ENCODE measurements at places on chromosomes 4 and X. TPM values are rescaled to one million over a fixed set of nuclear protein-coding genes. Genes with fewer than 3 reads are reported as not detected.

- DNase-seq, result no peak
Measured at GRCh38 chrX:68684291-68684918, 36.9 kb downstream of the STARD8 start.

Gene CLNK
- total RNA-seq, result not detected

- DNase-seq, result no peak
Measured at GRCh38 chrX:14173873-14174272, 144.2 kb upstream of the GEMIN8 start.

- DNase-seq, result no peak
Measured at GRCh38 chrX:150225756-150226155, 137.4 kb upstream of the MAMLD1 start.

DNA sequence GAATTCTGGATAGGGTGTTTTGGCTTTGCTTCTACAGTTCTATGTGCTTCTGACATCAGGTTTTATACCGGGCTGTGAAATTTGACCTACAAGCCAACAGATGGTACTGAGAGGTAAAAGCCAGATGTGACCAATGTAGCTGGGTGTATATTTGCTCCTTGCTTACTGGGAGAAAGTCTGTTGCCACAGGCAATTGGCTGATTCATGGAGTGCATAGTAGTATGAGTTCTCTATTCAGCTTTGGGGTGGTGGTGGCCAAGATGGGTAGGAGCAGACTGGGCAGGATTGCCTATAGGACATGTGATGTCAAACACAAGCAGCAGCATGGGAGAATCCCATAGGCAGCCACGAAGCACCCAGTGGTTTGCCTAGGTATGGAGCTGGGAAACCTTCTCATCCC lies 1827.0 kb downstream of the C4orf33 start:
- DNase-seq, result no peak

- DNase-seq, result no peak
Measured at GRCh38 chr4:89373394-89373793, 65.8 kb upstream of the GPRIN3 start.

DNA sequence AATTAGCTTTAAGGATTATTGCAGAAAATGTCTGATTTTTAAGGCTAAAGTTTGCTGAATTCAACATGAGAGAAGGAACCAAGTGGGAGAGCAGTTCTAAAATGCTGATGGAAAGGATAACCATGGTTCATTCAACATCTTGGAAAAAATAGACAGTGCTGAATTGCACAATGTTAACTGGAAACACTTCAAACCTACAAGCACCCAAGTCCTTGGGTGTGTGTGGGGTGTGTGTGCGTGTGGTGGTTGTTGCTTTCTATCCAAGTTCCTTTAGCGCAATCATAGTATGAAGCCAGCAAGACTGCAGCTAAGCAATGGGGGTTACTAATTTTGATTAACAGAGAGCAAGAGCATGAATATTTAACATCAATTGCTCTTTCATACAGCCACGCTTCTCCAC lies 29.3 kb upstream of the SCOC start:
- DNase-seq, result no peak

DNA sequence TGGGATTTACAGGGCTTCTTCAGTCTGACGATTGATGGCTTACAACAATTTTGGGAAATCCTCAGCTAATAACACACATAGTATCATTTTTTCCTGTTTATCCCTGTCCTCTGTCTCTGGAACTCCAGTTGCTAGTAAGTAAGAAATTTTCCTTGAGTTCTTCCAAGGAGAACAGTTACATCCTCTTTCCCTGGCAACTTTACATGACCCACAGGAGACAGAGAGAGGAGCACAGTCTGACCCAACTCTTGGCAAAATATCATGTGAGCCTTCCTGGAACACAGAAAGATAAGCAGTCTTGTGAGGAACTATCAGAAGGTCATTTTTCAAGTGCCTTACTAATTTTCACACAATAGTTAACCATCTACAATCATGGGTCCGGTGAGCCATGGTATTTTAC lies 578.7 kb upstream of the PABPC4L start:
- DNase-seq, result peak; percentile 34

- DNase-seq, result peak; percentile 67
Measured at GRCh38 chr4:158811704-158812103, 42.9 kb downstream of the FNIP2 start.

- DNase-seq, result no peak
Measured at GRCh38 chr4:97836662-97837061, 306.6 kb downstream of the STPG2 start.

GRCh38 chr4:18250564-18250963 lies 229.0 kb upstream of the LCORL start:
- no peak for DNase-seq

All from SK-MEL-5 (cell line).